ENCODE measurements at places on chromosomes 6 and 20.

GRCh38 chr6:118187568-118188164 lies 280.6 kb downstream of the SLC35F1 start:
- peak; percentile 18 for DNase-seq

GRCh38 chr6:3962291-3963280 lies 113.4 kb downstream of the FAM50B start:
- no peak for DNase-seq

GRCh38 chr6:4360920-4361319 lies 225.5 kb upstream of the ECI2 start:
- no peak for DNase-seq

GRCh38 chr20:13478366-13478765 lies 160.4 kb downstream of the TASP1 start:
- no peak for DNase-seq

DNA sequence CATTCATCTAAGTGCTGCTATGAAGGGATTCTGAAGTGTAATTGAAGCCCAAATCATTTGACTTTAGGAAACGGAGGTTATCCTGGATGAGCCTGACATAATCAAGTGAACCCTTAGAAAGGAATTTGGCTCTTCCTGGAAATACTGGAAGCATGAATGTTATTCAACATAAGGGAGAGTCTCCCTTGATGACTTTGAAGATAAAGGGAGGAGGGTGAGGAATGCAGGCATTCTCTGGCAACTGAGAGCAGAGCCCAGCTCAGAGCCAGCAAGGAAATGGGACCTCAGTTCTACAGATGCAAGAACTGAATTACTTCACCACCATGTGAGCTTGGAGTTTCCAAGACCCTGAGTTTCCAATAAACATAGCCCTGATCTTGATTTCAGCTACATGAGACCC lies 168.2 kb downstream of the DLL1 start:
- no peak for DNase-seq

- no peak for DNase-seq
Measured at GRCh38 chr6:15362274-15363160, 116.6 kb downstream of the JARID2 start.

GRCh38 chr20:12597551-12597950 lies 411.2 kb upstream of the SPTLC3 start:
- no peak for DNase-seq

DNA sequence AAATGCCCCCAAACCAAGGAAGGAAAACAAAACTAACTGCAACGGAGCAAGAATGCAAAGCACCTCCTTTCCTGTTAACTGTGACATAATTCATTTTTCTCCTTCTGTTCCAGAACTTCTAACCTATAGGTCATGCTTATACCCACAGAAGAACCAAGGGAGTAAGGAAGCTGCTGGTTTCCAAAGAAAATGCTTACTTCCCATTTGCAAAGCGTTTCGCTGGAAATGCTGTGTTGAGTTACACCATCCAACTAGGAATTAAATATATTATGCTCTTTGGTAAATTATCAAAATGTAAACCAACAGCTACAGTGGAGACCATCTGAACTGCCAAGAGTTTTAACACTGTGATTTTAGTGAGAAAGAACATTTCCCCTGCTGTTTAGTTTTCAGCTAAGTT lies 42.9 kb downstream of the ATXN1 start:
- DNase-seq: no peak

GRCh38 chr20:3661060-3661813 lies 2.0 kb downstream of the GFRA4 start:
- no peak for DNase-seq

- DNase-seq: peak; percentile 53
Measured at GRCh38 chr20:45823949-45824835, 2.9 kb downstream of the TNNC2 start.

DNA sequence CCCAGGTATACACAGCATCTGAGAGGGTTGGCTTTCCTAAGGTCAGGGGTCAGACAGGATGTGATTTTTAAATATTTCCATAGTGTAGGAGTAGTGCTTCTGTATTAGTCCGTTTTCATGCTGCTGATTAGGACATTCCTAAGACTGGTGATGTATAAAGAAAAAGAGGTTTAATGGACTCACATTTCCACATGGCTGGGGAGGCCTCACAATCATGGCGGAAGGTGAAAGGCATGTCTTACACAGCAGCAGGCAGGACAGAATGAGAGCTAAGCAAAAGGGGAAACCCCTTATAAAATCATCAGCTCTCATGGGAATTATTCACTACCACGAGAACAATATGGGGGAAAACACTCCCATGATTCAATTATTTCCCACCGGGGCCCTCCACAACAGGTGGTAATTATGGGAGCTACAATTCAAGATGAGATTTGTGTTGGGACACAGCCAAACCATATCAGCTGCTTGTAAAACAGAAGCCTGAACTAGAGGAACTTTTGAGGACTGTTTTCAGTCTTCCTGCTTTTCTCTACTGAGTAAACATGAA lies 91.0 kb upstream of the MEI4 start:
- peak; percentile 1 for DNase-seq

DNA sequence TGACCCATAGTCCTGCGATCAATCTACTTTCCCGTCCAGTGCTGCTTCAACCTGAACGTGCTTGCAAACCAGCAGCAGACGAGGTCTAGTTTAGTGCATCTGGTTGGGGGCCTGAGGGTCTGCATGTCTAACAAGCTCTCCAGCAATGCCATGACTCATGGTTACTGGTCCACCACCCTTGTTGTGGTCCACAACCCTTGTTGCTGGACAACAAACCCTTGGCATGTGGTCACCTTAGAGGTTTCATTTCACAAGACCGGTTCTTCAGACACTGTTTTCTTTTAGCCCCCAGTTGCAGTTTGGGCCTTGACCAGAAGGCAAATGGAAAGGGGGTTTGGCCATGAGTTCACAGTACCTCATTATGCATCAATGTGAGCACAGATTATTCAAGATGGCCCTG lies 424.8 kb downstream of the QKI start:
- peak; percentile 34 for DNase-seq

DNA sequence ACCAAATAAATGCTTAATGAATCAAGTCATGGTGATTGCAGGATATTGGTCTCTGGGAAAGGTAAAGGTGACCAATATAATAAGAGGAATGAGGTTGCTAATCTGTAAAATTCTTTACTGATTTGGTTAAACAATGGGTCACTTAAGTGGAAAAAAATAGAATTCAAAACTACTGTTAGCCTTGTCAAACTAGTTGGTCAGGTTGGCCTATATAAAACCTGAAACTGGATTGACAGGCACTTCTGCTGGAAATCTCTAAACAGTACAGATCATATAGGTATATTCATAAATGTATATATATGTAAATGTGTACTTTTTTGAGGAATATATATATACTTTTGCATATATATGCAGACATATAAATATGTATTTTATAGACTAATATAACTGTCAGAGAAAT lies 19.7 kb downstream of the PLCB4 start:
- no peak for DNase-seq

DNA sequence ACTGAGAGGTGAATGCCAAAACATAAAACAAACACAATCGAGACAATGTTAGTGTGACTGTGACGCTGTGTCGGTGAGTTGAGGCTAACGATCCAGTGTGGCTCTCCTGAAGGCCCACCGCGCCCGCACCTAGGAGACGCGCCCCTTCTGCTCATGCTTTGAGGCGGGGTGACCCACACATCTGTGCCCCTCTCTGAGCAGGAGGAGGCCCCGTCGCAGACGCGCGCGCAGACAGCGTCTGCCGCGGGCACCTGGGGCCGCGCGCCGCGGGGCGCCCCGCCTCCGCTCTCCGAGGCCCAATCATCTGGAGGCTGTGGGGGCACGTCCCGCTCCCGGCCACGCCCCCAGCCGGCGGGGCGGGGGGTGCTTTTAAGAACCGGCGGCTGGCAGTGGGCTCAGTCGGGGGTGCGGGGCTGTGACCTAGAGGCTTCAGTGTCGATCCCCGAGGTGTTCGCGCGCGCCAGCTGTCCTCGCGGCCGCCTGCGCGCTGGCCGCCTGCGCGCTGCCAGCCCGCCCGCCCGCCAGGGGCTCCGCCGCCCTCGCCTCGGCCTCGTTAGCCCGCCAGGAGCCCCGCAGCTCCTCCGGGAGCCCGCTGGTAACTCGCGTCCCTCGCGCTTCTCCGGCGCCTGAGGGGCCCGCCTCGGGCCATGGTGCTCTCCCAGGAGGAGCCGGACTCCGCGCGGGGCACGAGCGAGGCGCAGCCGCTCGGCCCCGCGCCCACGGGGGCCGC lies at the start of gene SLC16A10:
TSS of gene SLC16A10 (plus strand) at position 398 of the 730 bp plus-strand sequence. CDS start at position 648, 250 bp downstream.
- DNase-seq: peak; percentile 73

DNA sequence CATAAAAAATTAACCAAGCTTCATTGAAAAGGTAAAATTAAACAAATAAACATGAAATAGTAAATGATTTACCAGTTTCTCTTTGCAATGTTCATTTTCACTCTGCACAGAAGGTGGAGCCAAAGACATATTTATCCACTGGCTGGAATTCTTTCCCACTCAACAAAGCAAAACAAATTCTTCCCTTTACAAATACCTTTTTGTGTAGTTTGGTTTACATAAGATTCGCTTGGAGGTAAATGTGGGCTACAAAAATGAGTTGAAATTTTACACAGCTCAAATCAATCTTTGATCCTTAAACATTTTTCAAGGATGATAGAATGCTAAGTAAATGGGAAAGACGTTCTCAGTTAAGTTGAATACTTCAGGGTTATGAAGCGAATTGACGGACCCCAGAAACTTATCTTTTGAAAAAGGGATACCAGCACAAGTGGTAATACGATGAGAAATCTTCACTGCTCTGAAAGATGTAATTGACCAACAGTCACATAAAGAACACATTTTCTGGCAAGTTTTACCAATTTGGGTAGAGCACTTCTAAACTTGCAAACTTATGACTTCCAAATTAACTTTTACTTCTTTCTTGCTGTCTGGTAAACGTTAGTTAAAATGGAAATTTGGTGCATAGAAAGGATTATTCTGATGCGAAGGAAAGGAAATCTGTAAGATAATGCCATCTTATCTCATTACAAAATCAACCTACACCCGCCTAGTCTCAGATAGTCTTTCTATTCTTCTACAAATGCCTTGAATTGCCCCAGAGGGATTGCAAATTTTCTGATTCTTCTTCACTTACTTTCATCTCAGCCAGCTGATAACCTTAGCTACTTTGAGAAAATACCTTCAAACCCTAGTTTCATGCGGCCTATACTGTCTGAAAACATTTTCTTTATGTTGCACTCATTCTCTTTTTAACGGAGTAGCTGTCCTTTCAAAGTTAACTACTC lies 4.7 kb upstream of the GJA1 start:
- DNase-seq: peak; percentile 72

GRCh38 chr6:142165227-142165626 lies 18.2 kb downstream of the VTA1 start:
- DNase-seq: no peak

- no peak for DNase-seq
Measured at GRCh38 chr6:52415917-52416628, 4.1 kb upstream of the EFHC1 start.

DNA sequence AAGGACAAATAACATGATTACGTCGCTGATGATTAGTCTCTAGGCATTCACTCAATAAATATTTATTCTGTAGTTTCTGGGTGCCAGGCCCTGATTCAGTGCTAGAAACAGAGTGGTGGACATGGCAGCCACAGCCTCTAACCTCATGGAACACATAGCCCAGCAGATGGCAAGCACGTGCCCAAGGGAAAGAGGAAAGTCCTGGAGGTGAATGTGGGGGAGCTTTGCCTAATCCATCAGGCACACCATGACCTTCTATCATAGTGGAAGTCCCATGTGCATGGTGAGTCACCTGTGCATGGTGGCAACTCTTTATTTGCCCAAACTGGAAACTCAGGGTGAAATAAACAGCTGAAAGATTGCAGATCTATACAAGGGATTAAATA lies 143.0 kb upstream of the TNFAIP3 start:
- DNase-seq: no peak

- no peak for DNase-seq
Measured at GRCh38 chr20:61662968-61663331, 402.7 kb downstream of the TAF4 start.

DNA sequence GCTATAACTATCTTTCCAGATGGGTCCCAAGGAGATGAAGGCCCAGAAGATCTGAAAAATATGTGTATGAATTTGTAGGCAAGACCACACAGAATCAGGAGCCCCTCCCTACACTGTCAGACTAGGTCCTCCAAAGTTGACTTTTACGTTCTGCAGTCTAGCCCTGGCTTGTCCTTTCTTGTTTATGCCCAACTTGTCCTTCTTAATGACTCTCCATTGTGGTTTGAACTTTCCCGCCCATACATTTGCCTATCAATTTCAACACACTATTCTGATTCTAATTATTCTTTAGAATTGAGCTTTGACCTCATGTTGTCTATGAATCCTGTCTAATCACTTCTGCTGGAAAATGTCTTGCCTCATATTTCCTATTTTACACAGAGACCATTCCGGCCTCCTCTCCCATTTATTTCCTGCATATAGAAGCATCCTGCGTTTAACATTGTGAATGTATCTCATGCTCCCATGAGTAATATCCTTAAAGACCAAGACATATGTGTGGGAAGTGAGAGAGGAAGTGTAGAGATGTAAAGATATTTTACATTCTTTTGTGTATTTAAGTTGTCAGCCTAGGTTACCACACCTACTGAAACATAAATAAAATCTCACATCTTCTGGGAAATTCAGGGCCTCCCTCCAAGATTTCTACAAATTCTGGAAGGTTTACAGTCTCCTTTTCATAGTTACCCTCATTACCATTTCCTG lies 348.3 kb downstream of the BCKDHB start:
- no peak for DNase-seq

GRCh38 chr6:147164761-147165160 lies 39.5 kb upstream of the STXBP5 start:
- DNase-seq: no peak

DNA sequence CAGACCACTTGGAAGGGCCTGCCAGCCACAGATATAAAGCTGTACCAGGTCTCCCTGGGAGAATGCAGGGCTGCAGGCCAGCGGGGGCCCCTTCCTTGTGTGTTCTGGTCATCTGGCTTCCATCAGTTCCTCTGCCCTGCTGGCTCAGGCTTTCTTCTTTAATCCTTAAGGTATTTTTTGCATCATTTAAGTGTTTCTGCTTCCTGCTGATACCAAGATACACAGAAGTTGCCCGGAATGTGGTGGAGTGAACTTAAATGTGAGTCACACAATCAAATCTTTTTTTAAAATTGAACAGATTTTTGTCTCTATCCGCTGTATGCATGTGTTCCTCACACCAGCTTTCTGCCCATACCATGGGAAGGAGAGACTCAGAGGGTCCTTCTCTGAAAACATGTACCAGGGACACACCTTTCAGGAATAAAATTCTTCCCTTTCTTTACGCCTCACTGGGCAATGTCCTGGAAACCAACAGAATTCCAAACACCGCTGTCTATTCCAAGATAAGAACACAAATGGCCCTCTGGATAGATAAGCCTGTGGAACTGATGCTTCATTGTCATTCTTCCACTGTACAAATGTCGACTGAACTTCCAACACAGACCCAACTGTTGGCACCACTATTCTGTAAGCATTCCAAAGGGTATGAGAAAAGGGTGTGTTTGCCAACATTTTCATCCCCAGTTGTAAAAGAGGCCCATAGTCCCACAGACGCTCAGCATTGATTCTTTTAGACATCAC lies 206.2 kb upstream of the MYLIP start:
- peak; percentile 22 for DNase-seq

Data from astrocyte of the hippocampus (primary cell).